Stimulated activated CD8-positive, alpha-beta memory T cell treated with anti-CD3 and anti-CD28 coated beads, Interleukin-4, amount 100 ng/mL, for 1 hour (primary cell): ENCODE measurements at places on chromosomes 12 and 14.

- peak; percentile 42 for DNase-seq
These were observed 101.2 kb downstream of the NELL2 start for GRCh38 chr12:44774815-44775411.

GRCh38 chr14:32197919-32198318 lies 3.9 kb upstream of the RNU6-7 start:
- DNase-seq: no peak

- peak; percentile 64 for DNase-seq
These were observed 268.6 kb downstream of the BTG1 start for GRCh38 chr12:91877022-91877421.

GRCh38 chr12:50166799-50167048 lies 445 bp downstream of the CERS5 start:
- peak; percentile 16 for DNase-seq

- DNase-seq: no peak
These were observed 401.0 kb downstream of the BTG1 start for GRCh38 chr12:91744597-91744996.

GRCh38 chr12:109998904-109999648 lies at the start of gene ANKRD13A:
Gene ANKRD13A (plus strand): TSS chr12:109999430. CDS start chr12:109999689, 259 bp downstream.
- DNase-seq: peak; percentile 75

GRCh38 chr12:5648692-5649359 lies 216.9 kb downstream of the NTF3 start:
- no peak for DNase-seq

DNA sequence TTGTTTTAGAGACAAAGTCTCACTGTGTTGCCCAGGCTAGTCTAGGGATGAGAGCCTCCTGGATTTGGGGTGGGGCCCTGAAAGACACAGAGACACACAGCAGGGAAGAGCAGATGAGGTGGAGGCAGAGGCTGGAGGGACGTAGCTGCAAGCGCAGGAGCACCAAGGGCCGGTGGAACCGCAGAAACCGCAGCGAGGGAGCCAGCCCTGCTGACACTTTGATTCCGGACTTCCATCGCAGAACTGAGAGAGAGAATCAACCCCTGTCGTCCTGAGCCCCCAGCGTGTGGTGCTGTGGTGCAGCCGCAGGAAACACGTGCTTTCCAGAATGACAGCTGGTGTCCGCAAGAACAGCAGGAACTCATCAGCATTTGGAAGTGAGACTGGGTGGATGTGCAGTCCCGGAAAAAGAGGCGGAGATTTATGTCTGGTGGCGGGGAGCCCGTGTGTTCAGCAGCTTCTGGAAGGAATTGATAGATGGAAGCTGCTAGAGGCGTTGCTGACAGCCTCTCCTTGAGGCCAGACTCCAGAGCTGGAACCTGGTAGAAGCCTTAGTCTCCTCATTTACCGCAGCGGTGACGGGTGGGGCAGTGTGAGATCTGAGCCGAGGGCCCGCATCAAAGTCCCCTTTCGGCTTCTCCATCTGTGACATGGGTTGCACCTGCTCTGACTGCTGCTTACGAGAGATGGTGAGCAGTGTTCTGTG lies 21.9 kb upstream of the KLC1 start:
- peak; percentile 22 for DNase-seq

GRCh38 chr12:8829125-8829518 lies 6.7 kb downstream of the A2ML1 start:
- no peak for DNase-seq

GRCh38 chr14:48614003-48614402 lies 938.6 kb upstream of the MDGA2 start:
- no peak for DNase-seq
